Activated T-helper 1 cell treated with anti-CD3 and anti-CD28 coated beads, Interleukin-2, amount 50 U/mL, for 16 hours (primary cell): ENCODE measurements at places on chromosomes 3 and 15.

- no peak for DNase-seq
These were observed 197.7 kb downstream of the LPP start for GRCh38 chr3:188351648-188352047.

GRCh38 chr15:74959586-74959939 lies 3.0 kb upstream of the RPP25 start:
- no peak for DNase-seq

DNA sequence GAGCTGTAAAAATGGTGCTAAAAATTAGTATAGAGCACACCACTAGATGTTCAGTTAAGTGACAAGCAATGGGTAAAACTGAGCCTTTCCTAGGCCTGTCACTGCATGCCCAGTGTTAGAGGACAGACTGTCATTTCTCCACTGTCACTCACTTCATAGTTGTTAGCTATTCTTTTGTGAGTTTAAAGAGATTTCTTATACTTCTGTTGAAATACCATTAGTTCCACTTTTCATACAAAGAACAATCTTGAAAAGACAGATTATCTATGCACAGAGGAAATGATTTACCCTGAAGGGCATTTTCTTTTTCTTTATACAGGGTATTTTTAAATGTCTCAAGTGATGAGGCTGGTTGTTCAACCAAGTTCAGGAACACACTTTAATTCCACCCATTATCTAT lies 28.3 kb upstream of the CHMP2B start:
- no peak for DNase-seq

- DNase-seq = no peak
These were observed 90.4 kb downstream of the TBC1D2B start for GRCh38 chr15:77986891-77987764.

- DNase-seq = no peak
These were observed 85.8 kb downstream of the HMG20A start for GRCh38 chr15:77506311-77507142.
